ENCODE measurements at places on chromosomes 4 and X.

GRCh38 chrX:36568946-36569345, 439.2 kb upstream of the FAM47C start:
- peak; percentile 4 for DNase-seq

GRCh38 chr4:95939141-95939540, 99.2 kb downstream of the PDHA2 start:
- no peak for DNase-seq

- no peak for DNase-seq
These were observed 24.4 kb downstream of the AIMP1 start for GRCh38 chr4:106340774-106341173.

DNA sequence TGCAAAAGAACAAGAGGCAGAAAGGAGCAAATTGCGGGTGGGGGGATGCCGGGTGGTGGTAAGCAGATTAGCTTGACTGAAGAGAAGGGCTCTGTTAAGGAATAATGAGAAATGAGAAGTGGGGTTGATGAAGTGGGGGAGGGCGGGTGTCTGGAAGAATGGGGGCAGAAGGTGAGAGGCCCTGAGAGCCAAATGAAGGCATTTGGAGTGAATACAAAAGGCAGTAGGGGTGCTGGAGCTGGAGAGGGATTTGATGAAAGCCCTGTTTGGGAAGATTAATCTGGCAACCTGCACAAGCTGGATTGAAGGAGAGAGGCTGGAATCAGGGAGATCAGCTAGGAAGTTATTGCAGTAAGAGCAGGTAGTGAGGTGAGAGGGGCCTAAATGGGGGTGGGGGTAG, 82.1 kb downstream of the GUCY2F start:
- DNase-seq, result no peak

GRCh38 chr4:61373901-61374440, 173.8 kb downstream of the ADGRL3 start:
- DNase-seq, result peak; percentile 68
